ENCODE measurements at places on chromosomes 1 and 21.
A peak's percentile ranks its signal among the peaks of the same experiment; 100 is the strongest.

DNA sequence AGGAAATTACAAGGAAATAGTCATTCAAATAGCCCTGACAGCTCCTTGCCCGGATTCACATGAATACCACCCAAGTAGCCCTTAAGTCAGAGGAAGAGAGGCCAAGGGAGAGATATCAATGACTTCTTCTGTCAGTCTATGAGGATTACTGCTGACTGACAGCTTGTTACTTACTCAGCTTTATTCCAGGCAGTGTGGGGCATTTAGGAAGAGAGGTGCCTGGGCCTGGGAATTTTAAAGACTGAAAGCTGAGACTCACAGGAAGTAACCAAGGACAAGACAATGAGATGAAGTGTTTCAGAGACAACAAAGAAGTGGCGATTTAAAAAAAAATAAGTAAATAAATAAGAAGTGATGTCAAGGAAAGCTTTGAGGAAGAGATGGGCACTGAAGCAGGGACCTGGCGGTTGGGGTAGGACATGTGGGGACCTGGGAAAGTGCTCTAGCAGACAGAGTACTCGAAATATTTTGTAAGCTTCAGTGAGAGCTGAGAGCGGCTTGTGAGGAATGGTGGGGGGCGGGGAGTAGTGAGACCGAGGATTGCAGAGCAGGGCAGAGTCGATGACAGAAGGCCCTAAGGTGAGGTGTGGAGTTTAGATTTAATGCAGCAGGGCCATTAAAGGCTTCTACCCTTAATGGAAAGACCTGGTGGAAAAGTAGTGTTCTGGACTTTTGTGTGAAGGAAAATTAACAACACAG, 58.9 kb downstream of the ST3GAL3 start:
- peak; percentile 33 for DNase-seq

DNA sequence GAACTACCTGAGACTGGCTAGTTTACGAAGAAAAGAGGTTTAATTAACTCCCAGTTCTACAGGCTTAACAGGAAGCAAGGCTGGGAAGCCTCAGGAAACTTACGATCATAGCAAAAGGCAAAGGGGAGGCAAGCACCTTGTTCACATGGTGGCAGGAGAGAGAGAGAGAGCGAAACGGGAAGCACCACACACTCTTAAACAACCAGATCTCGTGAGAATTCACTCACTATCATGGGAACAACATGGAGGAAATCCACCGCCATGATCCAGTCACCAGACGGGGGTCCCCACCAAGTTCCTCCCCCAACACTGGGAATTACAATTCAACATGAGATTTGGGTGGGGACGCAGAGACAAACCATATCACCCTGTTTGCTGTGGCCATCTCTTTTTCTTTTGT, 11.8 kb downstream of the MT1HL1 start:
- no peak for DNase-seq

DNA sequence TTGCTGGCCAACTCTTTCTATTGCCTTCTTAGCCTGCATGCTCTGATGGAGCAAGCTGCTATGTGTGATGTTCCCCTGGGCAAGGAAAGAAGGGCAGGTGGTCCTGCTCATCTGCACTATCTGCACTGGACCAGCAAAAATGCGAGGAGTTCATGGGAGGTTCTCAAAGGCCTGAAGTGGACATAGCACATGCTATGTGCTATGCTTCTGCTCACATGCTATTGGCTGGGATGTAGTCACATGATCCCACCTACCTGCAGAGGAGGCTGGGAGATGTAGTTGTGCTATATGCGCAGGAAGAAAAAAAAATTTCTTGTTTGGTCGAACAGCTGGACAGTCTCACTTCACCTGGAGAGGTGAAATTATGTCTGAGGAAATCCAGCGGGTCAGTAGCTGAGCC, 587.7 kb downstream of the MATN1 start:
- DNase-seq, result no peak

- no peak for DNase-seq
These were observed 45.1 kb upstream of the ACTRT2 start for GRCh38 chr1:2976180-2976562.

DNA sequence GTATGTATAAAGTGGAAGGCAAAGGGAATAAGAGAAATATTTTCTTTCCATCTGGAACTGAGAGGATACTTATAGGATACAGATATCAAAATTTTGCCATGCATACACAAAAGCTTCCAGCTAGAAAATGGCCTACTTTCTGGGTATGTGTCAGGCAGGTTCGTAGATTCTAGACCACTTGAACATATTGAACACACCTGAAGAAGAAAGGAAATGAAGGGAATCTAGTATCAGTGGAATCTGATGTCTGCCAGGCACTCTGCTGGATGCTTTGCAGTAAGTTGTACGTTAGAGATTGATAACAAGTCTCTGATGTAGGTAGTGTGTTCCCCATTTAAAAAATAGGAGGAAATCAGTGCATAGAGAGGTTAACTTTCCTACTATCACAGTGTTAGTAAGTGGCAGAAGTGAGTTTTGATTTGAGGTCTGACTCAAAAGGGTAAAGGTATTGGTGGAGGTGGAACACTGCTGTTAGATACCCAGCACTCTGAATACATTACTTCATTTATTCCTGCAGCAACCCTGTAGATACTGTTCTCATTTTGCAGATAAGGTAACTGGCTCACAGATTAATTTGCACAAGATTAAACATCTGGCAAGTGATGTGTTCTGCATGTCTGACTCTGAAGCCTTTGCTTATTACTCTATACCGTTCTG, 3.0 kb downstream of the CAMSAP2 start:
- DNase-seq, result no peak

GRCh38 chr1:223716302-223716862, 4.0 kb downstream of the CAPN2 start:
- DNase-seq, result no peak

GRCh38 chr1:202275061-202275770, 66.5 kb downstream of the UBE2T start:
- DNase-seq, result no peak

GRCh38 chr1:199619223-199619622, 408.3 kb upstream of the NR5A2 start:
- no peak for DNase-seq

DNA sequence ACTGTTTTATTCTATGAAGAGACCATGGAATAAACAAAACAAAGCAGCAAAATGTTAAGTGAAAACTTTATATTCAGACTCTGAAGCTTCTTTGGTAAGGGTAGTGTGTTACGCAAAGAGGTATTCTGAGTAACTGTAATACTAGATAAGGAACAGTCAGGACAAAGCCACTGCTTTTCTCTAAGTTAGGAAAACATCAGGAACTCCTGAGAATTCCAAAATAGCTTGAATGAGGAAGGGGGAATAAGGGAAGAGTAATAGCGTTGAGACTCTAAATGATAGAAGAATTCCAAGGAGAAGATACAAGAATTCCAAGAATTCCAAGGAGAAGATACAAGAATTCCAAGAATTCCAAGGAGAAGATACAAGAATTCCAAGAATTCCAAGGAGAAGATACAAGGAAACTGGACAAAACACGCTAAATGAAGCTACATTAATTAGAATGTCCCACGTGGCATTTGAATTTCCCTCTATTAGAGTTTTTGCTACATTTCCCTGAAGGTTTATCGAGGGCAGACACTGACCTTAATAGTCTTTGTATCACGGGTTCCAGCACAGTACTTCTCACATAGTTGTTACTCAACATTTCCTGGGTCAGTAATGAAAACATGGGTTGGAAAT, 71.5 kb downstream of the SMYD3 start:
- DNase-seq, result no peak

- no peak for DNase-seq
These were observed 102.6 kb downstream of the AJAP1 start for GRCh38 chr1:4756851-4757580.

- no peak for DNase-seq
These were observed 166.9 kb downstream of the MAGI3 start for GRCh38 chr1:113557187-113557586.

GRCh38 chr1:112255080-112255479, 140.9 kb upstream of the CTTNBP2NL start:
- DNase-seq, result no peak

GRCh38 chr21:43640400-43640799, 18.9 kb downstream of the HSF2BP start:
- DNase-seq, result no peak

GRCh38 chr1:56985857-56986256, 20.0 kb upstream of the C8B start:
- no peak for DNase-seq

- DNase-seq, result no peak
These were observed 437.6 kb downstream of the TTLL7 start for GRCh38 chr1:83561346-83561745.

DNA sequence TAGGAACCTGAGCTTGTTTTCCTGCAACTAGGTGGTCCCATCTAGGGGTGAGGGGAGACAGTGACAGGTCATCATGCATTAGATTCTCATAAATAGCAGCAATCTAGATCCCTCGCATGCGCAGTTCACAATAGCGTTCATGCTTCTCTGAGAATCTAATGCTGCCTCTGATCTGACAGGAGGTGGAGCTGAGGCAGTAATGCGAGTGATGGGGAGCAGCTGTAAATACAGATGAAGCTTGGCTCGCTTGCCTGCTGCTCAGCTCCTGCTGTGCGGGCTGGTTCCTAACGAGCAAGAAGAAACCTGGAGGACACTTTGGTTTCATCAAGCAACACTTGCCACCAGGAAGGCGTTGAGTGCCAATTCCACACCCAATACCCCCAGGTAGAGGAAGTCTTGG, 95.1 kb upstream of the OLIG2 start:
- peak; percentile 73 for DNase-seq

DNA sequence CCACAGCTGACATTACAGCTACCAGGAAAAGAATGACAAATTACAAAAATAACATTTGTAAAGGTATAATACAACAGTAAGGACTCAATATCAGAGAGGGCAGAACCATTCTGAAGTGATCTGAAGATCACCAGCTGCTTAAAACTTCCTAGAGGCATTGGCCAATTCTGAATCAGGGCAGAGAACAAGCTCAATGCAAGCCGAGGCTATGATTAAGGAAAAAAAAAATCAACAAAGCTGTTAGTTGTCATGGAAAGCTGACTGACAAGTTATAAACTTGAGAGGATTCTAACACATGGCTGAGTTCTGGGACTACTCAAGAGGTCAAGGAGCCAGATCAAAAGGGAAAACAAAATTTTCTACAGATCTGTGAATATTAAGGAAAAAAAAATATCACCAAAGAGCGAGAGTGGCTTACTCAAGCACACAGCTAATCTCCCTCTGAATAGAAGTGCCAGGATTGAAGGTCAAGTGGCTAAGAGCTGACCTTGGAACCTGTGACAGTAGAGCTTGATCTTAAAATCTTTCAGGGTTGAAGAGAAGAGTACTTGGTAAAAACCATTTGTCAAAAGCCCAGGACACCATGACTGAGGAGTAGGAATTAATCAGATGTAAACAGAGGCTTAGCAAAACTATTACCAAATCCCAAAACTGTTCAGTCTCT, 383.4 kb downstream of the USP25 start:
- peak; percentile 2 for DNase-seq

GRCh38 chr1:7329868-7330615, 441.1 kb upstream of the VAMP3 start:
- DNase-seq, result no peak

- no peak for DNase-seq
These were observed 15.3 kb upstream of the DIRAS3 start for GRCh38 chr1:68065766-68066165.

- no peak for DNase-seq
These were observed 8.2 kb downstream of the DNALI1 start for GRCh38 chr1:37564892-37565291.

- DNase-seq, result peak; percentile 42
These were observed 182.3 kb downstream of the BARHL2 start for GRCh38 chr1:90534663-90535295.

DNA sequence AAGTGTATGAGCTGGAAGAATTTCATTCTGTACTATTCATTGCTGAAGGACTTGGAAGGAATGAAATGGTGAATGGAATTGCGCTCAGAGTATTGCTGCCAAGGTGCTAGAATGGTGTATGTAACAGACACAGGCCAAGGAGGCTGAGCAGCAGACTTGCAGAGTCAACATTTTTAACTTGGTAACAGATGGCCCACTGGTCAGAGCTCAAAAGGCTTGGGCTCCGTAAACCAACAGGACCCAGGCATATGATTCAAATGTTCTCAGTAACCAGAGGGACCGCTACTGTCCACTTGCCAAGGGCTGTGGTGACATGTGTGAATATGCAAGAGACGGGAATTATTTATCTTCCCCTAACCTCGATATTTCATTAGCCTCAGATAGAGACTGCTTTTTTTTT, 28.8 kb upstream of the PTGFRN start:
- DNase-seq, result no peak

DNA sequence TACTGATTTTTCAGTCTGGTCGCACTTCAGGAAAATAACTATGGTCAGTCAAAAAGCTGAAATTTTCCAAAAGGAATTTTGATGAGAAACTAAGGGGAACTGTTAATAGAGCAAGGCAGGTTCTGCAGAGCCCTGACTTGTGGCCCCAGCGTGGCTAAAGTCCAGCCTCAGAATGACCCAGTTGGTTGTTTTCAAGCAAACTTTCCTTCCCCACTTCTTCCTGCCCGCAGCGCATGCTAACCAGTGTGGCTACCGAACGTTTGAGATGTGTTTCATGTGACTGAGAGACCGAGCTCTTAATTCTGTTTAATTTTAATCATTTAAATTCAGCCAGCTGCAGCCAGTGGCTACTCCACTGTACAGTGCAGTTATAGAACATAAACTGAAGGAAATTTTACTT, 6.2 kb upstream of the IL10RB start:
- no peak for DNase-seq

DNA sequence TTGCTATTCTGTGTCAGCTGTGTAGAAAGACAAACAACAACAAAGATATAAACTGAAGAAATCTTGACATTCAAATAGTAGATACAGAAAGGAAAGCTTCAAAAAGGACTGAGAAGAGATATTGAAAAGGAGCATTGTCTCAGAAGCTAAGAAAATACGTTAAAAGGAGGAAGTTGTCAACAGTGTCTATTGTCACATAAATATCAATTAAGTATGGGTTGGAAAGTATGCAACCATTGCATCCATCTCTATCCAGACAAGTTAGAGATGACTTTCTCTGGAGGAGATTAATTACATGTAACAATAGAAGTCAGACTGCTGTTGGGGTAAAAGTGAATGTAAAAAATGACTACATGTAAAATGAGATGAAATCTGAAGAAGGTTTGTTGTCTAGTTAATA, 29.7 kb upstream of the BRINP3 start:
- DNase-seq, result no peak

DNA sequence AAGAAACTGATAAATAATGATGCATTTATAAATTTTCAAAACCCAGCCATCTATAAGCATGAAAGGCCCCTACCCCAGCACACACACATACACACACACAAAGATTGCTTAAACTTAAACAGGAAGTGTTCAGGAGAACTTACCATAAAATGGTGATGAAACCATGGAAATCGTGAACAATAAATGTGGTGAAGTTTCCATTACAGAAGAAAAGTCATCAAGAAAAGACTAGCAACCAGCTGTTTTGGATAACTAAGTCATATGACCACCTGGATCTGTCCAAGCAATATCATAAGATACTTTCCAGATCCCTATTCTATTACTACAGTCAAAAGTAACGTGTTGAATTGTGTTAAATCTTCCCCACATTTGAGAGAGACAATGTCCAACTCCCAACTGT, 24.1 kb downstream of the RGS5 start:
- DNase-seq, result no peak

GRCh38 chr1:12230549-12231275, 882 bp downstream of the VPS13D start:
- peak; percentile 34 for DNase-seq

- no peak for DNase-seq
These were observed 276.2 kb upstream of the LRRC7 start for GRCh38 chr1:69291541-69291940.
